ENCODE measurements at places on chromosomes 16 and 17. TPM values are rescaled to one million over a fixed set of nuclear protein-coding genes. Genes with fewer than 3 reads are reported as not detected.

GRCh38 chr16:3514621-3515020 is 13.8 kb downstream of the CLUAP1 start:
- no peak overlapping the region for H3K27ac ChIP-seq
- no peaks in the 10 kb centered on the region for H3K4me1 ChIP-seq
- H3K4me3 ChIP-seq: no peak overlapping the region

DNA sequence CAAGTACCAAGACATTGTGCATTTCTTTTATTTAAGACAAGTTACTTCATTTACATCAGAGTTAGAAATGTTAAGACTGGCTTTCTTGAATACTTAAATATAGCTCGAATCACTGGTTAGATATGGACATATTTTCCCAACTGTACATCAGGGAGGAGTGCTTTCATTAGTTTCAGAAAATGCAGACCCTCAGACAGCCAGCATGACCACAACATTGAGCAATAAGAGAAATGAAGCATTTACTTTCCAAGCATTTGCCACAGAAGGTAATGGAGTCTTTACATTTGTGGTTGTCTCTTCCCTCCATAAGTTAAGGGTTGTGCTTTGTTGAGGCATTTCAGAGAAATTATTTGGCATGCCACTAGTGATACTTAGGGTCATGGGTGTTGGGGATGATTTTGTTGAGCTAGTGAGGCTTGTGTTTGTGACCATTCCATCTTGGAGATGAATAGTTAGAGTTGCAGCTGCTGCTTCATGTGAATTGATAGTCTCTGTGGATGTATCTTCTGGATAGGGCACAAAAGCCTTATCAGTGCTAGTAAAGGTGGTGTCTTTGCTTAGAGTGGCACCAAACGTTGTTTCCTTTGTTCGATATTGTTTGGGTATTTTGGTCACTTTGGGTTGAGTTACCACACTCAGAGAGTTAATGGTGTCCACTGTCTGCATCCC is 2.1 kb downstream of the OMG start:
- no peaks in the 10 kb centered on the region for H3K36me3 ChIP-seq
- no peak overlapping the region for H3K27ac ChIP-seq
- no peaks in the 10 kb centered on the region for H3K27me3 ChIP-seq
- H3K4me3 ChIP-seq: no peak overlapping the region
- no peak for DNase-seq

DNA sequence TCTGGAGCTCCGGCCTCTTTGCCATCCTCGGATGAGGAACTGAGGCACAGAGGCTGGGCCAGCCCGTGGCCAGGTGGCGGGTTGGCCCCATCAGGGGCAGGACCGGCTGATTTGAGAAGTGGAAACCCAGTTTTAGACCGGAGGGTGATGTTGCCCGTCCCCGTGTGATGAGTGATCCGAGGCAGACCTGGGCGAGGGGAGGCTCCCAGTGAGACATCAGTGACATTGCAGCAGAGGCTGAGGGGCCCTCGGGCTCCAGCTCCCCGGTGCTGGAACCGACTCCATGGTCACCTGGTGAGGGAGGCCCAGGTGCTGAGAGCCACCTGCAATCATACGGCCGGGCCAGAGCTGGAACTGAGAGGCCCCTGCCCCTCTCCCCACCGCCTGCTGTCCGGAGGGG is 26.9 kb upstream of the CACNA1H start:
- H3K27me3 ChIP-seq: no peaks in the 10 kb centered on the region
- H3K4me3 ChIP-seq: no peak overlapping the region

GRCh38 chr16:19882186-19882585 is 2.5 kb downstream of the GPRC5B start:
- H3K4me1 ChIP-seq: peaks cover 34% of the 10 kb centered on the region
- no peak overlapping the region for H3K27ac ChIP-seq
- no peak for DNase-seq
- H3K36me3 ChIP-seq: no peaks in the 10 kb centered on the region
- no peaks in the 10 kb centered on the region for H3K27me3 ChIP-seq

- H3K4me1 ChIP-seq: no peaks in the 10 kb centered on the region
- no peaks in the 10 kb centered on the region for H3K27me3 ChIP-seq
- DNase-seq: no peak
- no peak overlapping the region for H3K4me3 ChIP-seq
- H3K27ac ChIP-seq: no peak overlapping the region
- no peaks in the 10 kb centered on the region for H3K36me3 ChIP-seq
Observed at GRCh38 chr16:78939597-78939996, 660.9 kb downstream of the MAF start.

DNA sequence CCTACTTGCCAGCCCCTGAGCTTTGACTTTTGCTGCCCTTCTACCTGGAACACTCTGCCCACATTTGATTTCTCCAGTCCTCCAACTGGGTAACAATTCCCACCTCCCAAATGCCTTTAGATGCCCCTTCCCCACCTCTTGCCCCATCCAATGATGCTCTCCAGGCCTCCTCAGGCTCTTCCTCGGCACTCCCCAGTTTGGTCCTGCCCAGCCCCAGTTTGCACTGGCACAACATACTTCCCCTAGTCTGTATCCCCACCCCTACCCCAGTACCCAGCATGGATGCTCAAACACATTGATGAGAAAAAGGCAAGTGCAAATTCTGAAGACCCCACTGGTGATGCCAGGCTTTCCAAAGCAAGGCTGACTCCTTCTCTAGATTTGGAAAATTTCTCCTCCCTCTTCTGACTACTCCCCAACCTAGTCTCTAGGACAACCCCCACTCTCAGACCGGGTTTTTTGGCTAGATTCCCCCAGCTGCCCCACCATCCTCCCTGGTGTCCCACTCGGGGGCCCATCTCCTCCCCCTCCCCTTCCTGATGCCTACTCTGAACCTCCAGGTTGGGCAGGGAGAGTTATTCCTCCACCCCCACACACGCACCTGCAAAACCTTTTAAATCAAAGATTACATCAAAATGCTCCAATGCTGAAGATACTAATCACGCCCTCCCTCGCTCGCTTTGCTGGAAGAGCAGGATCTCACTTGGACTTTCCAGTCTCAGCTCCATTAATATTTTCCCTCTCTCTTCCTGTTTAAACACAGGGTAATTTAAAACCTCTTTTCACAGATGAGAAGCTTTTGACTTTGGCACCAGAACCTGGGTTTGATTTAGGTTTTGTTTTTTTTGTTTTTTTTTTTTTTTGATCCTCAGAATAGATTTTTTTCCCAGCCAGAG is 94.9 kb downstream of the TMEM132E start:
- no peak for DNase-seq
- H3K27ac ChIP-seq: no peak overlapping the region
- H3K36me3 ChIP-seq: no peaks in the 10 kb centered on the region
- peaks cover 33% of the 10 kb centered on the region for H3K27me3 ChIP-seq
- H3K4me1 ChIP-seq: no peaks in the 10 kb centered on the region

TPSAB1 gene
- not detected for total RNA-seq

KRTAP4-1 gene
- total RNA-seq: not detected

TBC1D3C gene
- 6.2 TPM for total RNA-seq

KRT39 gene
- total RNA-seq: not detected

DNA sequence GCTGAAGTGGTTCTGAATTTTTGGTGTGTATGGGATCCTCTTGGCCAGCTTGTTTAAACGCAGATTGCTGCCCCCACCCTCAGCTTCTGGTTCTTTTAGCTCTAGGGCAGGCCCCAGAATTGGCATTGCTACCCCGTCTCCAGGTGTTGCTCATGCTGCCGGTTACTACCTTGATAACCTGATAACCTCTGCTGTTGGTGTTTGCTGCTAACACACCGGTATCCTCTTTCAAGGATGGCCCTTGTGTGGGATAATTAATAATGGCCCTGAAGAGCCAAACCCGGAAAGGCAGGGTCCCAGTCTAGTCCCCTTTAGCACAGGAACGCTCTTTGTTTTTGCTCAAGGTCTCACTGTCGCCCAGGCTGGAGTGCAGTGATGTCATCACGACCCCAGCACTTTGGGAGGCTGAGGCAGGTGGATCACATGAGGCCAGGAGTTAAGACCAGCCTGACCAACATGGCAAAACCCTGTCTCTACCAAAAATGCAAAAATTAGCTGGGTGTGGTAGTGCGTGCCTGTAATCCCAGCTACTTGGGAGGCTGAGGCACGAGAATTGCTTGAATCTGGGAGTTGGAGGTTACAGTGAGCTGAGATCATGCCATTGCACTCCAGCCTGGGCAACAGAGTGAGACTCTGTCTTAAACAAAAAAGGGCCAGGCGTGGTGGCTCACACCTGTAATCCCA is 1.3 kb upstream of the ST3GAL2 start:
- peaks cover 7% of the 10 kb centered on the region for H3K4me1 ChIP-seq
- H3K36me3 ChIP-seq: no peaks in the 10 kb centered on the region
- DNase-seq: no peak
- H3K4me3 ChIP-seq: no peak overlapping the region

DNA sequence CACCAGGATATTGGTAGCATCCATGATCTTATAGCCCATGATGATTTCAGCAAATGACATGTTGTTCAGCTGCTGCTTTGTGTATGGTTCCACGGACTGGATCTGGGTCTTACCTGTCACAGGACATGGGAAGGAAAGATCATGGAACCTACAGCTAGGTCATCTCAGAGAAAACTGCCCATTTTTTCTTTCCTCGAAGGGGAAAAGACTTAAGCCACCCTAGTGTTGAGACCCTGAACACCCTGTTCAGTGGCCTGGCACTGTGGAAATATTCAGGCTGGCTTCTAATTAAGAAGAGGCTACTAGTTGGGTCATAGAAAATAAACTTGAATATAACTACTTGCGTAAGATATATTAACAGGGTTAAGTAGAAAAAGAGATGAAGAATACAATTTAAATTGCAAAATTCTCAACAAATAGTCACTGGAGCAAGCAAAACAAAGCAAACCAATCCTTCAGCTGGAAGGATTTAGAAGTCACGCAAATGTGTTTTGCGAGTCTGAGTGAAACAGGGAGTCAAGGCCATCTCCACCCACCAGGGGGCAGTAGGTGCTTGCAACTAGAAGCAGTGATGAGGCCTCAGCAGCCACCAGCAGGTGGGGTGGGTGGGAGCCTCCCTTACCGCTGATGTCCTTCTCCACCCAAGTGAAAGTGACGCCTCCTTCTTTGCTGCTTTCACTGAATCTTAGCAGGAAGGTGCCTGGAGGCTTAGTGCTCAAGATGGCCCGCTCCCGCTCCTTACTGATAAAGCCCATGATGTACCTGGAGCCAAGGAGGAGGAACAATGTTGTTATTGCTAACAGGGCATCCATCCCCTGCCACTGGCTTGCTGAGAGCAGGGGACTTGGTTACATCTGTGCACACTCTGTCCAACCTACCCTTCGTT is 34.3 kb downstream of the STAT5A start:
- peak; percentile 96 for DNase-seq
- H3K4me1 ChIP-seq: peaks cover 28% of the 10 kb centered on the region
- H3K27me3 ChIP-seq: no peaks in the 10 kb centered on the region
- no peak overlapping the region for H3K4me3 ChIP-seq

- H3K27me3 ChIP-seq: no peaks in the 10 kb centered on the region
- no peak overlapping the region for H3K4me3 ChIP-seq
- no peak for DNase-seq
- no peak overlapping the region for H3K27ac ChIP-seq
- H3K36me3 ChIP-seq: no peaks in the 10 kb centered on the region
Observed at GRCh38 chr17:75009139-75009724, 3.2 kb upstream of the MRPL58 start.

SP2 gene
- total RNA-seq: 32.8 TPM

- H3K4me3 ChIP-seq: no peak overlapping the region
- DNase-seq: no peak
- no peaks in the 10 kb centered on the region for H3K36me3 ChIP-seq
- H3K27me3 ChIP-seq: no peaks in the 10 kb centered on the region
- H3K4me1 ChIP-seq: no peaks in the 10 kb centered on the region
Observed at GRCh38 chr16:62077998-62078397, 41.8 kb upstream of the CDH8 start.

CACNG5 gene
- total RNA-seq: not detected

- DNase-seq: no peak
- no peaks in the 10 kb centered on the region for H3K36me3 ChIP-seq
- H3K4me3 ChIP-seq: no peak overlapping the region
- H3K27me3 ChIP-seq: no peaks in the 10 kb centered on the region
- no peak overlapping the region for H3K27ac ChIP-seq
Observed at GRCh38 chr17:51091635-51092034, 29.0 kb downstream of the SPAG9 start.

GRCh38 chr17:52181782-52182181 is 23.3 kb upstream of the CA10 start:
- no peaks in the 10 kb centered on the region for H3K4me1 ChIP-seq
- no peak overlapping the region for H3K27ac ChIP-seq
- no peaks in the 10 kb centered on the region for H3K27me3 ChIP-seq

- no peak overlapping the region for H3K27ac ChIP-seq
- H3K36me3 ChIP-seq: no peaks in the 10 kb centered on the region
Observed at GRCh38 chr17:57956291-57957119, 1.3 kb upstream of the CUEDC1 start.

CCL4L2 gene
- total RNA-seq: 2.2 TPM

DNA sequence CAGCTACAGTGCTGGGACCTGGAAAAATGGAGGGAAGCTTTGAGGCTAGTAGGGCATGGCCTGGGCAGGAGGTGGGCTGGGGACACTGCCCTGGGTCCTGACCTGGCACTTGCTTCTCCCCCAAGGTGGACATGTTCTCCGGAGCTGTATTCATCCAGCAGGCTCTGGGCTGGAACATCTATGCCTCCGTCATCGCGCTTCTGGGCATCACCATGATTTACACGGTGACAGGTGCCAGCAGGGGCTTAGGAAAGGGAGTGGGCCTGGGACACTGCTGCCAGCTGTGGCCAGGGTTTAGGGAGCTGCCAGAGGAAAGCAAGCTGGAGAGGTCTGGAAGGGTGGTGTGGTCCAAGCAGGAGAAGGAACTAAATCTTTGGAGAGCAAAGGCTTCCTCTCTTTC is 3.1 kb downstream of the SLC5A2 start:
- H3K36me3 ChIP-seq: peaks cover 2% of the 10 kb centered on the region
- no peak overlapping the region for H3K4me3 ChIP-seq
- peaks cover 17% of the 10 kb centered on the region for H3K27me3 ChIP-seq
- no peak overlapping the region for H3K27ac ChIP-seq
- DNase-seq: no peak

NRN1L gene
- total RNA-seq: 3.1 TPM

GRCh38 chr17:66548158-66548557 is 245.7 kb downstream of the PRKCA start:
- peaks cover 9% of the 10 kb centered on the region for H3K4me1 ChIP-seq
- no peak for DNase-seq
- no peak overlapping the region for H3K4me3 ChIP-seq
- H3K27ac ChIP-seq: peak overlapping the region; percentile 65

GRCh38 chr17:75047398-75048098 is 523 bp downstream of the KCTD2 start:
- peaks cover 3% of the 10 kb centered on the region for H3K36me3 ChIP-seq
- no peaks in the 10 kb centered on the region for H3K27me3 ChIP-seq
- peaks cover 23% of the 10 kb centered on the region for H3K4me1 ChIP-seq
- peak overlapping the region; percentile 58 for H3K27ac ChIP-seq
- no peak for DNase-seq

GRCh38 chr17:34883106-34884000 is 77.9 kb downstream of the CCT6B start:
- DNase-seq: no peak
- no peaks in the 10 kb centered on the region for H3K36me3 ChIP-seq
- no peak overlapping the region for H3K4me3 ChIP-seq

- H3K27ac ChIP-seq: no peak overlapping the region
- H3K27me3 ChIP-seq: peaks cover 2% of the 10 kb centered on the region
- no peaks in the 10 kb centered on the region for H3K4me1 ChIP-seq
- H3K4me3 ChIP-seq: no peak overlapping the region
- DNase-seq: no peak
- H3K36me3 ChIP-seq: no peaks in the 10 kb centered on the region
Observed at GRCh38 chr17:66227212-66228045, 1.8 kb downstream of the APOH start.

- no peak overlapping the region for H3K27ac ChIP-seq
- no peaks in the 10 kb centered on the region for H3K36me3 ChIP-seq
- DNase-seq: no peak
- peaks cover 6% of the 10 kb centered on the region for H3K27me3 ChIP-seq
- peaks cover 85% of the 10 kb centered on the region for H3K4me1 ChIP-seq
Observed at GRCh38 chr16:67161595-67162058, 1.9 kb downstream of the FBXL8 start.

RPH3AL gene
- 5.3 TPM for total RNA-seq

Measured in T-cell (primary cell).